ENCODE measurements at places on chromosomes 16 and 17.
A peak's percentile ranks its signal among the peaks of the same experiment; 100 is the strongest.

- no peak for DNase-seq
These were observed 46.2 kb downstream of the HSD17B2 start for GRCh38 chr16:82081264-82081663.

- no peak for DNase-seq
These were observed 42.4 kb upstream of the JPH3 start for GRCh38 chr16:87559945-87560344.

DNA sequence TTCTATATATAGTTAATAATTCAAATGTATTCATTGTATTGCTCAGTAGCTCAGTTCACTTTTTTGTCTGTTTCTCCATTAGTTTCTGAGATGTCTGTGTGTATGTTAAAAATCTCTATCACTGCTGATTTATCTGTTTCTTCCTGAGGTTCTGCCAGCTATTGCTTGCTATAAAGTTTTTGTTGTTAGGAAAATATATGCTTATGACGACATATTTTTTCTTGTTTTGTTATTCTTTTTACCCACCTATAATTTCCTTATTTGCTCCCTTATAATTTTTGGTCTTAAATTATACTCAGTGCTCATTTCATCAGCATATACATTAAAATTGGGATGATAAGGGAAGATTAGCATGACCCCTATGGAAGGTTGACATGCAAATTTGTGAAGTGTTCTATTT is 200.6 kb downstream of the GSG1L start:
- no peak for DNase-seq

DNA sequence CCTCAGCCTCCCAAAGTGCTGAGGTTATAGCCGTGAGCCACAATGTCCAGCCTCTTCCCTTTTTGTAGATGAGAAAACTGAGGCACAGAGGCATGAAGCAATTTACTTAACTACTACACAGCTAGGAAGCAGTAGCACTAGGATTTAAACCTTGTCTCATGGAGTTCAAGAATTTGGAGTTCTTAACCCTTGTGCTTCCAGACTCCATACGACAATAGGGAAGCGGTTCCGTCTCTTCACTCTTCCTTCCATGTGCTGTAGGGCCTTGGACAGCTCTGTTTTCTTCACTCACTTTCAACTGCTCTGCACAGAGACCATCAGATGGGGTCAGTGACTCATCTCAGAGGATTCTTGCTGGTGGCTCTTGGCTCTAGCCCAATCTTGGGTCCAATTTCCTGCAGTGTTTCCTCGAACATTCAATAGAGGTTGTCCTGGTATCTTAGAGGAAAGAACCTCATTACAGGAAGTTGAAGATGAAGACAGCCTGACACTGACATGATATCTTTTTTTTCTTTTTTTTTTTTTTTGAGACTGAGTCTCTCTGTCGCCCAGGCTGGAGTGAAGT is 19.3 kb downstream of the ITGAL start:
- DNase-seq, result no peak

- DNase-seq, result peak; percentile 94
These were observed 123.1 kb upstream of the MAF start for GRCh38 chr16:79723583-79724168.

DNA sequence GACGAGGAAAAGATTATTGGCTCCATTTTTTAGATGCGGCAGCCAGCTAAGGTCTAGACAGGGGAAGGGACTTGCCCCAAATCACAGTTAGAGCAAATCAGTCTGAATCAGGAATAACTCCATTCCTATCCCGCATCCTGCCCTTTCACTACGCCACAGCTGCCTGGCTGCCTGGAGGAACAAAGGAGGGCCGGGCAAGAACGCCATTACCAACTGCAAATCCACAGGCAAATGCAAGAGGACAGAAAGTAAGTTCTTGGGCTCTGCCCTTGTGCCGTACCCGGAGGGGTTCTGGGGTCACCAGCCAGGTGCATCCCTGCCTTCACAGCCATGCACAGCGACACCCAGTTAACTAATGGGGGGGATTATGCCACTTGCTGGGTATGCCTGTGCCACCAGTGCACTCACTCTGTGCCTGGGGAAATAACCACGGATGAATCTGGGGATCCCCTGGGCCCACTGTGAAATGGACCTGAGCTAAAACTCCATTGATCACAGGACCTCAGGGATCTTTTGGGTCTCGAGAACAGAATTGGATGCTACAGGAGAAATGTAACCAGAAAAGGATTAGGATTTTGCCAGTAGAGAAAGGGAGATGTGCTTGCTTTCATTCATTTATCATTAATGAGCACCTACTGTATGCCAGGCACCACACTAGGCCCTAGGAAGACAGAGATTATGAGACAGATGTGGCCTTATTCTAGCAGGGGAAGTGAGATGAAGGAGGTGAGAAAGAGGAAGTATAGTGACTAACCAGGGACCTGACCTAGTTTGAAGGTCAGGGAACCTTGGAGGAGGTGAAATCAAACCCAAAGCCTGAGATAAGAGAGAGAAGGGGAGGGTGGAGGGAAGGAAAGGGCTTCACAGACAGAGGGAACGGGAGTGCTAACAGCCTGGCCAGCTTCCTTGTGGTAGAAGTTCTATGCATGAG is 17.7 kb downstream of the BCL7C start:
- DNase-seq, result no peak

GRCh38 chr16:15932939-15933338 is 16.5 kb upstream of the ABCC1 start:
- no peak for DNase-seq

DNA sequence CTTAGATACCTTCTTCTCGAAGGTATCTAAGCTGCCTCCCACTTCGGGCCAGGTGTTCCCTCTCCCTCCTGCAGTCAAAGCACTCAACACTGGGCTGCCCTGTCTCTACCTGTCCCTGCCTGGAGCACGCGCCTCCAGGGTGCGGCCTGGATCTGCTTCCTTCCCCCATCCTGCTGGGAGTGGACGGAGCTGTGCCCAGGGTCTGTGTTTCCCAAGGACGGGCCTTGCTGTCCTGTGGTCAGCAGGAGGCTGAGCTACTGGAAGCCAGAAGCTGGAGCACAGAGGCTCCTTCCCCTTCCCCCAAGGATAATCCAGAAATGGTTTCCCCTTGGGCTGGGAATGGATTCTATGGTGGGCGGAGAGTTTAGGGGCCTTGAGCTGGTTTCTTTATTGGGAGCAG is 16.7 kb downstream of the LLGL2 start:
- DNase-seq, result no peak
